Stimulated activated CD4-positive, alpha-beta T cell treated with anti-CD3 and anti-CD28 coated beads, TNF-alpha, amount 100 ng/mL, for 1 hour (primary cell): ENCODE measurements at places on chromosomes 6 and 20.

DNA sequence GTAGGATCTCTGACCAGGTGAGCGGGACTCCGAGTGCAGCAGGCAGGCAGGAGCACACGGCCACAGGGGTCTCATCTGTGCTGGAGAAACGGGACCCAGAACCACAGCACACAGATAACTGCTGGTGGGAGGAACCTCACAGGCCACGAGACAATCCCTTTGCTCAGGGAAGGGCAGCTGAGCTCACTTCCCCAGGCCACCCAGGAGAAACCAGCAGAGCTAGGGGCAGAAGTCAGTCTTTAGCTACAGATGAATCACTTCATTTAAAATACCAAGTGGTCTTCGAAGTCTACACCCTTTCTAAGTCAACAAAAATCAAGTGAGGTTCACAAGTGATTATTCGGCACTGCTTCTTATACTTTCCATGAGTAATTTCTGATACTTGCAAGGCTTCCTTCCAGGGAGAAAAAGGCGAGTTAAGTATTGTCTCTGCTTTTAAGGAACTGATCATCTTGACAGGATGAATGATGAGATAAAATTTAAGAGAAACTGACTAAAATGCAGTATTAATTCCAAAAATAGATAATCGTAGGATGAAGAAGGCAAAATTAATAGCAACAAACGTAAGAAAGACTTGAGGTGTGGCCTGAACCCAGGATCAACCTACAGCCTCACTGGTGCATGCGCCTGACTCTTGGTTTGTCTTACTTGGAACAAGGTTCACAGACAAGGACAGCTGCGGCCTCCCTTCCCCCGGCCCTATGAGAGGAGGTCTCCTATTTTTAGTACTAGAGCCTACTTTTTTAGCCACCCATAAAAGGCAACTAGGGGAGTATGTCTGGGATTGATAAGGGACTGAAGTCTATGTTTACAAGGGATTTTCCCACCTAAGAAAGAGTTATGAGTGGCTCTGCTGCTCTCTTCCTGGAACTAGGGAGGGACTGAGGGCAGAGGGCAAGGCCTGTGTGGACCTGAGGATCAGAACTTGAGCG, 233.6 kb downstream of the TTLL2 start:
- DNase-seq: no peak

DNA sequence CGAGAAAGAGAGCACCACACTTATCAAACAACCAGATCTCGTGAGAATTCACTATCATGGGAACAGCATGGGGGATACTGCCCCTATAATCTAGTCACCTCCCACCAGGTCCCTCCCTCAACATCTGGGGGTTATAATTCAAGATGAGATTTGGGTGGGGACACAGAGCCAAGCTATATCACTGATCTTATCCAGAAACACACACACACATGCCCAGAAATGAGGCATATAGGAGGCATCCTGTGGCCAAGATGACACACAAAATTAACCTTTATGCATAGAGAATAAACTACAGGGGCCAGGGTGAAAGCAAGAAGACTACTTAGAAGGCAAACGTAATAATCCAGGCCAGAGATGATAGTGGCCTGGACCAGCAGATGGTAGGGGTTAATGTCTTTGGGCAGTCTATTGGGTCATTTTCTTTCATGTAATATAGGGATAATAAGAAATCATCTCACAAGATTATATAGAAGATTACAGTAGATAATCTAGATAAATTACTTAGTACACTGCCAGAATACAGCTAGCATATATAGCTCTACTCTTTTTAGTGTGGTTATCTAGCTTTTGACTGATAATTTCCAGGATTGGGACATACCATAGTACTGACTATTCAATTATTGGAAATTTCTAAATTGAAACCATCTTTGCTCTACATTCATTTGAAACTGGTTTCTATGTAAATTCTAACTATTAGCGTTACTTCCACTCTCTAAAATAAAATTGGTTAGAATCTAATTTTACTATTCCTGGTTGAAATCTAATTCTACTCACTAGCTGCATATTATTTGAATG, 20.0 kb downstream of the RNF144B start:
- no peak for DNase-seq

DNA sequence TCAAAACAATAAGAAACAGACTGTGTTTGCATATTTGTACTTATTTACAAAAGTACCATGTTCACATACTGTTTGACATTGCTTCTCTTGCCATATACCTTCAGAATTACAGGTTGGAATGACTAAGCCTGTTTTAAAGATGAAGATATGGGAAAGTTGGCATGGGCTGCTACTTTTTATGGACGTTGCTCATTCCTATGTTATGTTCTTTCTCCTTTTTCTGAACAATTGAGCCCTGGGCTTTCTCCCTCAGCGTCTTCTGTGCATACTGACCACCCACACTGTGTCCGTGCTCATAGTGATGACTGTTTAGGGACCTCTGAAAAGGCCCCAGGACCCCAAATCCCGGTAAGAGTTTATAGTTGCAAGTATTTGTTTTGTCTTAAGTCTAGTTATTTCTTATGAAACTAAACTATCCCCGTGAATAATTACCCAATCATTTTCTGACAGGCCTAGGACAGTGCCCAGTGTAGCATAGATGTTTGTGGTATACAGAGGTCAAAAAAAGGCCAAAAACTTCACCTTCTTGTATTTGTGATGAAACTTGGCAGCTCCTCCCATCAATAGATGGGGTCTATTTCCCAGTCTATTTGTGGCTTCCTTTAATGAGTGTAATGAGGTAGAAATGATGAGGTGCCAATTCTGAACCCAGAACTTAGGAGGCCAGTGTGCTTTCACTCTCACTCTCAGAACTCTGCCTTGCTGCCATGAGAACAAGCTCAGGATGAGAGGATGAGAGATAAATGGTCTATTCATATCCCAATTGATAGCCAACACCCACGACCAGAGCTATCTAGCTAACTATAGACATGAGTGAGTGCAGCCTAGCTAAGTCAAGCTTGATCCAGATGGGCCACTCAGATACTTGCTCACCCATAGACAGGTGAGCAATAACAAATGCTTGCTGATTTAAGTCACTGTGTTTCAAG, 40.9 kb downstream of the GSTA4 start:
- DNase-seq: no peak

DNA sequence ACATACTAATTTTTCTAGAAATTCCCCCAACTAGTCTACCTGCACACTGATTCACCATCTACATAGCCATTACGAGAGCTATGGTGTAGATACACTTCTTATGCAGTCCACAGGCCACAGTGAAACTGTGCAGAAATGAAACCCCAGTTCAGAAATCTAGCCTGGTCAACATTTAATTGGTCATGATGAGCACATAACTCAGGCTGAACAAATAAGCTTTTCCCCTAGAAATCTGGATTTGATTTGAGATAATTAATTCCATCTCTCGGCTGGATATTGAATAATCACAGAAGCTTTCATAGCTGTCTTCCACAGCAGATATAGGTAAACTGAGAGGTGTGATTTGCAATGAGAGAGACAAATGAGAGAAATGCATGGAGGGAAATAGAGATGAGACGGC, 22.6 kb upstream of the TINAG start:
- no peak for DNase-seq

- DNase-seq: no peak
Measured at GRCh38 chr20:8812817-8813216, 256.1 kb upstream of the PLCB4 start.
